ENCODE measurements at places on chromosomes 7 and 10.
A peak's percentile ranks its signal among the peaks of the same experiment; 100 is the strongest.

- DNase-seq: no peak
Observed at GRCh38 chr10:131090761-131091661, 220.5 kb downstream of the TCERG1L start.

DNA sequence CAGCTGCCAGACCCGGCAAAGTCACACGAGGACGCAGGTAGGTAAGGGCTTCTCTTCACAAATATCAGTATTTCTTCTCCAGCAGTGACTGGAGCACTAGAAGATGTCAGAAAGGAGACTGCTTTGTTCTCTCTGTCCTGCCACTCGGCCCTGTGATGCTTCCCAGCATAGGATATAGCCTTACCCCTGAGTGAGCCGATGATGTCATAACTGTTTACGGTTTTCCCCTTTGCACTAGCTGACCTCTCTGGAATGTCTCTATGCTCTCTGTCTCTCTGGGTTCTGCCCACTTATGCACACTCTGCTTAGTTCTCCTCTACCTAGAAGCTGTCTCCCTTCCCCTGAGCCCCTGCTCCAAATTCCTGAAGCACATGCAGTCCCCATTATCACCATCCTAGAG, 167.5 kb upstream of the PODXL start:
- peak; percentile 27 for DNase-seq

- DNase-seq: peak; percentile 34
Observed at GRCh38 chr7:30790356-30790755, 19.1 kb downstream of the MINDY4 start.

DNA sequence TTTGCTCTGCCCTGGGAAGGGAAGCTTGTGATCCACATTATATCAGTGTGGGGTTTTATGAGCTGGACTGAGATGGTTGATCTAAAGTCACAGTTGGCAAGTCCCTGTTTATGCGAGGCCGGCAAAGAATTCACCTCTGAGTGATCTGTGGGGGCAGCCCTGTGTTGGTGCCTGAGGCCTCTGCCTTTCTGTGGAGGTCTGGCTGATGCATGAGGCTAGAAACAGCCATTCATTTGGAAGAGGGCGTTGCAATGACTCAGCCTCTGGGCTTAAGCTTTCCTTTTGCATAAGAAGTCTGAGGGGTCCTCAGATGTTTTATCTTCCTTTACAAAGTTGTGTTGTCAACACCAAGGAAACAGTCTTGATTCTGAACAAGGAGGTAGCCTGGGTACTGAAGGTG, 126.9 kb downstream of the MGMT start:
- no peak for DNase-seq

- DNase-seq: no peak
Observed at GRCh38 chr7:25754333-25754732, 397.7 kb upstream of the NFE2L3 start.

- DNase-seq: peak; percentile 1
Observed at GRCh38 chr7:86914551-86914950, 144.9 kb downstream of the ELAPOR2 start.

All from EL (cell line).